Gastrocnemius medialis (tissue), 4 donors: ENCODE measurements at places on chromosomes 7 and 10. TPM values are rescaled to one million over a fixed set of nuclear protein-coding genes. Genes with fewer than 3 reads are reported as not detected.

The VSTM4 gene
- total RNA-seq = 4.0 TPM

The ZNF467 gene
- 0.87 TPM for total RNA-seq

The PNLIPRP2 gene
- total RNA-seq = not detected

The CPA5 gene
- not detected for total RNA-seq

The NFE2L3 gene
- total RNA-seq = 6.2 TPM

The SDK1 gene
- 1.6 TPM for total RNA-seq

The VWDE gene
- not detected for total RNA-seq

The MYH16 gene
- not detected for total RNA-seq

The C10orf143 gene
- total RNA-seq = 1.5 TPM

The ZNF727 gene
- 0.13 TPM for total RNA-seq

The PAX4 gene
- not detected for total RNA-seq

The FGFR2 gene
- 0.22 TPM for total RNA-seq

The PIP gene
- total RNA-seq = not detected

The TMEM184A gene
- 1.3 TPM for total RNA-seq
